ENCODE measurements at places on chromosomes 5 and 9. TPM values are rescaled to one million over a fixed set of nuclear protein-coding genes. Genes with fewer than 3 reads are reported as not detected.

GRCh38 chr9:7906783-7907550 is 107.4 kb upstream of the DMAC1 start:
- no peak for DNase-seq
- no peak overlapping the region for H3K27ac ChIP-seq
- H3K27me3 ChIP-seq: no peaks in the 10 kb centered on the region
- H3K36me3 ChIP-seq: no peaks in the 10 kb centered on the region
- no peaks in the 10 kb centered on the region for H3K4me1 ChIP-seq

- no peaks in the 10 kb centered on the region for H3K27me3 ChIP-seq
- H3K4me3 ChIP-seq: no peak overlapping the region
- H3K36me3 ChIP-seq: no peaks in the 10 kb centered on the region
- no peak overlapping the region for H3K27ac ChIP-seq
These were observed 142.9 kb downstream of the GNA14 start for GRCh38 chr9:77505232-77505631.

- H3K4me3 ChIP-seq: no peak overlapping the region
- H3K27me3 ChIP-seq: no peaks in the 10 kb centered on the region
- no peaks in the 10 kb centered on the region for H3K36me3 ChIP-seq
- no peak for DNase-seq
These were observed 21.7 kb downstream of the RMI1 start for GRCh38 chr9:84002344-84002743.

GRCh38 chr9:121013911-121014310 is 36.2 kb downstream of the C5 start:
- H3K27me3 ChIP-seq: no peaks in the 10 kb centered on the region
- no peaks in the 10 kb centered on the region for H3K36me3 ChIP-seq
- H3K4me1 ChIP-seq: no peaks in the 10 kb centered on the region
- no peak for DNase-seq
- H3K27ac ChIP-seq: no peak overlapping the region

- DNase-seq: no peak
- H3K27me3 ChIP-seq: no peaks in the 10 kb centered on the region
- H3K4me1 ChIP-seq: no peaks in the 10 kb centered on the region
- no peak overlapping the region for H3K4me3 ChIP-seq
- no peaks in the 10 kb centered on the region for H3K36me3 ChIP-seq
These were observed 32.3 kb upstream of the NTNG2 start for GRCh38 chr9:132129535-132129934.

- H3K27me3 ChIP-seq: no peaks in the 10 kb centered on the region
- no peak for DNase-seq
- H3K36me3 ChIP-seq: no peaks in the 10 kb centered on the region
- no peak overlapping the region for H3K4me3 ChIP-seq
- peaks cover 13% of the 10 kb centered on the region for H3K4me1 ChIP-seq
These were observed 165.8 kb upstream of the NR3C1 start for GRCh38 chr5:143569213-143569701.

GRCh38 chr9:131912671-131913070 is 167.0 kb downstream of the MED27 start:
- no peaks in the 10 kb centered on the region for H3K36me3 ChIP-seq
- no peak overlapping the region for H3K4me3 ChIP-seq
- H3K4me1 ChIP-seq: no peaks in the 10 kb centered on the region
- DNase-seq: no peak
- H3K27ac ChIP-seq: no peak overlapping the region

DNA sequence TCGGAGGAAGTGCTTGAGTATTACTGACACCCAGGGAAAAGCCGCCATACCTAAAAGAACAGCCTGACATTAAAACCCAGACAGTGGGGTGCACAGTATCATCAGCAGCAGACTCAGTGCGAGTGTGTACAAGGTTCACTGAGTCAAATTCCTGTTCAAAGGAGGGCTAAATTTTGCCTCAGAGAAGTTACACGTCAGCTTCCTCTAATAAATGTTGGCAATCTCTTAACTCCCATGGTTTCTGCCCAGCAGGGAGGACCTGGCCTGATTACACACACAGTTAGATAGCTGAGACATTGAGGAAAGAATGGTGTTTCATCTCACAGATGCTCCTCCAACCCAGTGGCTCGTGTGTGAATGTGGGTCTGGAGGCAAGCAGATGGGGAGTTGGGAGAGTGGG is 38.2 kb downstream of the NIPSNAP3B start:
- peaks cover 92% of the 10 kb centered on the region for H3K36me3 ChIP-seq
- no peak for DNase-seq
- no peaks in the 10 kb centered on the region for H3K27me3 ChIP-seq
- no peaks in the 10 kb centered on the region for H3K4me1 ChIP-seq

- H3K4me1 ChIP-seq: peaks cover 9% of the 10 kb centered on the region
- no peak overlapping the region for H3K27ac ChIP-seq
- H3K36me3 ChIP-seq: no peaks in the 10 kb centered on the region
- no peaks in the 10 kb centered on the region for H3K27me3 ChIP-seq
- no peak overlapping the region for H3K4me3 ChIP-seq
These were observed 201.1 kb upstream of the MVB12B start for GRCh38 chr9:126125577-126125976.

DNA sequence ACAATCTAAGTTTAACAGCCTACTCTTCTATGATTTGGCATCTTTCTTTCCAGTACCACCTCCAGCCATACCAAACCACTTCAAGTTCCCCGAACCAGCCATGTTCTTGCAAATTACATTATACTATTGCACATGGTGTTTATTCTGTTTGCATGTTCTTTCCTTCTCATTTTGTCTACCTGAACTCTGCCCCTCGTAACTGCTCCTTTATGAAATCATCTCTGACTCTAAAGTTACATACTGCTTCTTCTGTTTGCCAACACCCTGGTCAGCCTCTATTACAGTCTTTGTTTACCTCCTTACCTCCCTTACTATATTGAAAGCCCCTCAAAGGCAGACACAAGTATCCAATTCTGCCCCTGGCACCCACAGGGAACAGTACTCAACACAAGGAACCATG is 6.0 kb downstream of the PPP6C start:
- no peak overlapping the region for H3K4me3 ChIP-seq
- H3K36me3 ChIP-seq: no peaks in the 10 kb centered on the region
- no peak overlapping the region for H3K27ac ChIP-seq
- DNase-seq: no peak
- H3K4me1 ChIP-seq: no peaks in the 10 kb centered on the region

The HIGD2A gene
- total RNA-seq: 249 TPM

DNA sequence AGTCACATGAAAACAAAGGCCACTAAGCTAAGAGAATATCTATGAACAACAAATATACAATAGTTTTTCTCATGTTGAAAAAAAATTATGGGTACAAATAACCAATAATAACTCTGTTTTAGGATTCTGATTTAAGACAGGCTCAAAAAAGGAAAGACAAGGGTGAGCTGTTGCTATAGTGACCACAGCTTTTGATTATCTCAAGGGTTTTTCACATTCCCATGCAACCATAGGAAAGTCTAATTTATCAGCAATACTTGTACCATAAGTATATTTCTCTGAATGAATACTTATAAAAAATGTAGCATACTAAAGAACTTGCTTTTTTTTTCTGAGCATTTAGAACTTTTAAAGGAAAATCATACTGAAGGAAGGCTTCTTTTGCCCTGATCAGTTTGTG is 68.0 kb downstream of the MRPS27 start:
- H3K4me3 ChIP-seq: no peak overlapping the region
- H3K4me1 ChIP-seq: no peaks in the 10 kb centered on the region
- H3K36me3 ChIP-seq: no peaks in the 10 kb centered on the region

DNA sequence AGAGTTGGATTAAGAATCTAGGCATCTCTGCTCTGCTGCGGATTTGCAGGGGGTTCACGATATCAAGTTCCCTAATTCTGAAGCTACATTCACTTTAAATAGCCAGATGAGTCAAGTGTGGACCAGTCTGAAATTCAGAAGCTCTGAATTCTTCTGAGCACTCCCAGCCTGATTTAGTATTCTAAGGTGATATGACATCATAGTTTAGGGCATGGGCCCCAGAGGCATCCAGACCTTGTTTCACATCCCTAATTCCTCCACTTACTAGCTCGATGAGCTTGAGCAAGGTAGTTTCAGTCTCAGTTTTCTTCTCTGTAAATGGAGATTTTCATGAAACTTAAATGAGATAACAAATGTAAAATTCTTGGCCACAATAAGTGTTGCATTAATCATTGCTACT is 65.2 kb downstream of the TMEM167A start:
- H3K4me1 ChIP-seq: no peaks in the 10 kb centered on the region
- no peak for DNase-seq
- no peak overlapping the region for H3K4me3 ChIP-seq
- H3K27me3 ChIP-seq: no peaks in the 10 kb centered on the region
- H3K27ac ChIP-seq: no peak overlapping the region

DNA sequence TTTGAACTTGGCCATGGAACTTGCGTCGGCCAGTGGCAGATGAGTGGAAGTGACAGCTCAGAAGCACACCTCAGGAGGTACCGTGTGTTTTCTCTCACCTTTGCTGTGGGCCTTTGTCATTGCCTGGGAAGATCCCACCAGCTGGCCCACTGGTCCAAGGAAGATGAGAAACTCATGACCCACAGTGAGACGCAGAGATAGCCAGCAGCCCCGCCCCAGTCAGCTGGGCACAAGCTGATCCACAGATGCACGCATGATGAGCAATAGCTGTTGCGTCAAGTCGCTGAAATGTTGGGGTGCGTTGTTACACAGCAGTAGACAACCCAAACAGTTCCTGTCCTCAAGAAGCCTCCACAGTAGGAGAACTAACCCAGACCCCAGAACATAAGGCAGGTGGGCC is 30.8 kb upstream of the UNC5A start:
- no peak overlapping the region for H3K4me3 ChIP-seq
- H3K36me3 ChIP-seq: no peaks in the 10 kb centered on the region
- no peak for DNase-seq
- peaks cover 10% of the 10 kb centered on the region for H3K4me1 ChIP-seq
- H3K27ac ChIP-seq: no peak overlapping the region

DNA sequence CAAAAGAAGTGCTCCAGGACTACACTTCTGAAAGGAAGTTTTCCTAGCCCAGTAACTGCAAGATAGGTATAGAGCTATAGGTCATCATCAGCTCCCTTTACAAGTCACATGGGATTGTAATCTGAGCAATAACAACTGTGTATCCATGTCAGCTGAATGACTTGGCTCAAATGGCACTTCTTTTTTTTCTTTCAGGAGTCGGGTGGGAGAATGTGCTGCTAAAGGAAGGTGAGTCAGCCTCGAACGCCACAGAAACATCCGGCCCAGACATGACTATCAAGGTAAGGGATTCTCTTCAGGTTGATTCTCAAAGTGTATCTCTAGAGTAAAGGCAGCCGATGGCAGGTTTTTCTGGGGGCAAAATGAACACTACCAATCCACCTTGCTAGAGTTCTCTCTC is 192.2 kb downstream of the C9orf152 start:
- H3K36me3 ChIP-seq: peaks cover 8% of the 10 kb centered on the region
- peak overlapping the region; percentile 32 for H3K27ac ChIP-seq
- no peak for DNase-seq
- H3K27me3 ChIP-seq: no peaks in the 10 kb centered on the region
- H3K4me3 ChIP-seq: no peak overlapping the region

The KIF4B gene
- not detected for total RNA-seq

- no peak for DNase-seq
- no peak overlapping the region for H3K27ac ChIP-seq
- no peaks in the 10 kb centered on the region for H3K36me3 ChIP-seq
- no peaks in the 10 kb centered on the region for H3K4me1 ChIP-seq
- no peaks in the 10 kb centered on the region for H3K27me3 ChIP-seq
These were observed 25.9 kb upstream of the TESK1 start for GRCh38 chr9:35579130-35579529.

DNA sequence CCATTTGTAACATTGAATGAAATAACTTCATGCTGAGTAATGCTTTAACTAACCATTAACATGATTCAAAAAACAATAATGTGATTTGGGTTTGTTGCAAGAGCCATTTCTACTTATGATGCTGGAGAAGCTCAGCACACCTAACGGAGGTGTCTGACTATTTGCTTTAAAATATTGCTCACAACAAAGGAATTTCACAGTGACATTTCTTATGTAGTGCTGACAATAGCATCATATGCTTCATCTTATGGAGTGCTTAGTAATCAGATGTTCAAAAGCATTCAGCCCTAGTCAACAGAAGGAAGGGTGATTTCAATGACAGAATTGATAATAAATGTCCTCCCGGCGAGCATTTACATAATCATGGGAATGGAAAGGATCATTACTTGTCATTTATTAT is 1003.3 kb upstream of the COX7C start:
- H3K36me3 ChIP-seq: no peaks in the 10 kb centered on the region
- H3K4me3 ChIP-seq: no peak overlapping the region
- no peak for DNase-seq
- H3K4me1 ChIP-seq: no peaks in the 10 kb centered on the region
- H3K27ac ChIP-seq: no peak overlapping the region

DNA sequence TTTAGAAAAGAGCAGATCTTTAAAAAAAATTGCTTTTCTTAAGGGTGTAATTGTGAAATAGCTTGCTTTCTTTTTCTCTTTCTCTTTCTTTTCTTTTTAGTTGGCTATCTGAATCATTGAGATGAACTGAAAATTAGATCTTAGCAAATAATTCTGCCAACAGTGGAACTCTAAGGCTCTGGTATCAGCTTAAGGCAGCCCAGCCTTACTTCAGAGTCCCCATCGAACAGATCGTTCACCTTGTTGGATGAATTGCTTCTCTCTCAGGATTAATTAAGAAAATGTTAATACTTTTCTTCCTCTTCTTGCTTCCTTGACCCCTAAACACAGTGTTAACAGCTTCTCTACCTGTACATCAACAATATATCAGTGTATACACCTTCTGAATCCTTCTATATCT is 92.1 kb downstream of the ZCCHC7 start:
- H3K4me3 ChIP-seq: no peak overlapping the region
- H3K27ac ChIP-seq: no peak overlapping the region
- DNase-seq: no peak
- no peaks in the 10 kb centered on the region for H3K4me1 ChIP-seq
- H3K36me3 ChIP-seq: peaks cover 4% of the 10 kb centered on the region
- H3K27me3 ChIP-seq: no peaks in the 10 kb centered on the region

The FOXB2 gene
- not detected for total RNA-seq

DNA sequence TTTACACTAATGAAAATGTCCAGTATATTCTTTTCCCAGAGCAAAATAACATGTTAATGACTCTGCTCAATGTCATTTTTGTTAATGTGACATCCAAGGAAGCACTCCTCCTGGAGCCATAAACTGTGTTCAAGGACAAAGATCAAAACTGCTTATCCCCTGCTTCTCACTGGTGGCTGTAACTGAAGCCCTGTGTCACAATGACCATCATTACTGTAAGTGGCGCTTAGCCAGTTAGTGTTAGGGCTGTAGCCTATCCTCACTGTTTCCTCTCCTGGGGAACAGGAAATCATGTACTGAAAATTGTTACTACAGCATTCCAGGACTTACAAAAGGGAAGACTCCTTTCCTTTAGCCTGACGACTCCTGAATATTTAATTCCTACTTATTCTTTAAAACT is 71.7 kb upstream of the COX7C start:
- no peaks in the 10 kb centered on the region for H3K27me3 ChIP-seq
- no peak overlapping the region for H3K4me3 ChIP-seq
- H3K36me3 ChIP-seq: no peaks in the 10 kb centered on the region
- H3K27ac ChIP-seq: no peak overlapping the region
- no peak for DNase-seq

The GPX3 gene
- total RNA-seq: 2,480 TPM

The HTR1A gene
- not detected for total RNA-seq

GRCh38 chr5:143338658-143339366 is 64.7 kb downstream of the NR3C1 start:
- DNase-seq: no peak
- H3K36me3 ChIP-seq: no peaks in the 10 kb centered on the region
- no peak overlapping the region for H3K27ac ChIP-seq
- H3K4me3 ChIP-seq: no peak overlapping the region

GRCh38 chr5:123305751-123306150 is 117.5 kb downstream of the CEP120 start:
- no peak overlapping the region for H3K27ac ChIP-seq
- DNase-seq: no peak
- no peaks in the 10 kb centered on the region for H3K36me3 ChIP-seq
- H3K27me3 ChIP-seq: no peaks in the 10 kb centered on the region
- H3K4me1 ChIP-seq: no peaks in the 10 kb centered on the region
